ENCODE measurements at places on chromosomes 3 and 15.

DNA sequence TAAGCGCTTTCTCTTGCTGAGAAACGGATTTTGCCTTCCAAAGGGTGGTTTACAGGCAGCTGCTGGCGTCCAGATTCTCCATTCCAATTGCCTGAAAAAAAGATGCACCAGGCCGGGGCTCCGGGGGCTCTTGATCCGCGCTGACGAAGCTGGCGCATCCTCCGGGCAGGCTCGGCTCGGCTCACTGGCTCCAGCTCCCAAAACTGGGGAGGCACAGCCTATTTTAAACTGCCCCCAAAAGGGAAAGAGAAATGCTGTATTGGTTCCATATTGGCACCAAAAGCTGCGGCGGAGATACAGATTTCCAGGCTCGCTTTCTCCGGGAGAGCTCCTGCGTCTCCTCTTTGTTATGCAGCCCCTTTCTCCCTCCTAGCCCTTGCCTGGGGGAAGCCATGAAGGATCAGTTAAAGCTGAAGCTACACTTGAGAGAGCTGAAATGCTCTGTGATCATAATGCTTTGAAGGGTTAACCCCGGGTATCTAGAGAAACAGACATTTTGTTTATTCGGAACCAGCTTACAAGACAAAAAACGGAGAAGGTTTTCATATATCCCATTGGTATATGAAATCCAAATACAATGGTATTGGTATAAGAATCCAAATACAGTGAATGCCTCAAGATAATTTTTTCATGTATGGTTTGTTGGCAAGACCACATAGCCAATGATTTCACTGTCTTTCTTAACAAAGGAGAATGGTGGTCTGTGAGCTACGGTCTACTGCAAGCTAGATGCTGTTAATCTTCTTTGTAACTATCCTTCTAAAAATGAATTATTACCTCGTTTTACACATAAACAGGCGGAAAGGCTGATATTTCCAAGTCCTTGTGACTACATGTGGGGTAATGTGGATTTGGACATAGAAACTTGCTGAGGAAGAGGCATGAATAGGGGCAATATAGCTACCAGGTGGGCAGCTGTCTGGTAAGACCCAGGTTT is 693 bp downstream of the CD200 start:
- no peak for DNase-seq

DNA sequence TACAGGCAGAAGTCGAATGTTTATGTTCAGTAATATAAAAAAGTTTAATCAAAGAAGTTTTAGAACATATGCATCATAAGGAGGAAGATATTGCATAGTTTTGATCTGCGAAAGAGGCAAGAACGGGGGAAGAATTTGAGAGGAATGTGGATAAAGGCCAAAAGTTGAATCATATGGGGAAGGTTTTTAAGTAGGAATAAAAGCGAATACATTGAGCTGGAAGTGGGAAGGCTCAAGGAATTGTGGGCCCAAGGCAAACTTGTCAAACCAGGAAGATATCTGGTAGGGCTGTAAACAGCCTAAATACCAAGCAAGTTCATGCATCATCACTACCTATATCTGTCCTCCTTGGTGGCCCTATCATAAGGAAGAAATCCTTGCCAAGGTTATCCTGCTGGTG is 186.9 kb downstream of the MAGI1 start:
- no peak for DNase-seq

DNA sequence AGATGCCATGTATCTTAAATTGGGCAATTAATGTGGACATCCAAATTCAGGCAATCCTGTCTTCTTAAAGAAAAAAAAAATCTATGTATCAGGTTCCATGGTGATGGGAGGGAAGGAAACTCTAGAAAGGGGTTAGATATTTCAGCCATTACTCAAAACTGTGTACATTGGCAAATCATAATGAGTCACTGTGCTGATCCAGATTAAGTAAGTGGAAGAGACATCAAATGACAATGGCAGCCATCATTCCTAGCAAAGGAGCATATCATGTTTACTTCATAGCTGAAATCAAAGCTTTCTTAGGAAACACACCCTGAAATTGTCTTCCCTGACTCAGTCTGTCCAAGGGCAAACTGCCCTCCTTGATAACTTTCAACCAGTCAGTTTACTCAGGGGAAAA is 713.3 kb upstream of the GBE1 start:
- DNase-seq: no peak

- no peak for DNase-seq
These were observed 4.9 kb upstream of the PLXND1 start for GRCh38 chr3:129611446-129611800.

DNA sequence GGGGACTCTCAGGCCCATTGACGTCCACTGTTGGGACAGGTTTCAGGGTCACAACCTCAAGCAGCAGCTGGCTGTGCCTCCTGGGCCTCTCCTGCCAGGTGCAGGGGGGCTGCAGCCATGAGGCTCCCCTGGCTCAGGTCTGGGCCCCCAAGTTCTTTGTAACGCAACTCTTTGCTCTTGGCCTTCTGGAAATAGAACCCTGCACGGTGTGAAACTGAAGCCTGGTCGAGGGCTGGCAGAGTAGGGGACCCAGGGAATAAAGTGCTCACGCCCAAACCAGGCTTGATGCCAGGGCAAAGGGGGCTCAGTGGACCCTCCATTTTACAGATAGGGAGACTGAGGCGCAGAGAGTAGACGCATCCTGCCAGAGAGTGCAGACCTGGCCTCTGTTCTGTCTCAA is 771 bp downstream of the CALML4 start:
- no peak for DNase-seq

- DNase-seq: no peak
These were observed 384.2 kb downstream of the CGGBP1 start for GRCh38 chr3:87674397-87675161.

GRCh38 chr15:51067510-51067909 is 27.2 kb downstream of the TNFAIP8L3 start:
- DNase-seq: no peak

DNA sequence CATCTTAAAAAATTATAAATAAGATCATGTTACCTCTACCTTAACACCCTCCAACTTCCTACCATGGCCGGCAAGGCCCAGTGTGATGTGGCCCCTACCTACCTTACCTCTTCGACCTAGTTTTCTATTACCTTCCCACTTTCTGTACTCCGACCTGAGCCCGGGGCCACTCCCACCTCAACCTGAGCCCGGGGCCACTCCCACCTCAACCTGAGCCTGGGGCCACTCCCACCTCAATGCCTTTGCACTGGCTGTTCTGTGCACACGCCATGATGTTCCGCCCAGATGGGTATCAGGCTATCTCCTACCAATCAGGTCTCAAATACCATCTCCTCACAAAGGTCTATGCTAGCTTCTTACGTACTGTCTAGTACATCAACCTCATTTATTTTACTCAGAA is 66.8 kb upstream of the XXYLT1 start:
- DNase-seq: no peak

- no peak for DNase-seq
These were observed 77.6 kb upstream of the FRMD4B start for GRCh38 chr3:69463531-69463930.
